Jurkat, Clone E6-1 (cell line): ENCODE measurements at places on chromosomes 2 and 18.

DNA sequence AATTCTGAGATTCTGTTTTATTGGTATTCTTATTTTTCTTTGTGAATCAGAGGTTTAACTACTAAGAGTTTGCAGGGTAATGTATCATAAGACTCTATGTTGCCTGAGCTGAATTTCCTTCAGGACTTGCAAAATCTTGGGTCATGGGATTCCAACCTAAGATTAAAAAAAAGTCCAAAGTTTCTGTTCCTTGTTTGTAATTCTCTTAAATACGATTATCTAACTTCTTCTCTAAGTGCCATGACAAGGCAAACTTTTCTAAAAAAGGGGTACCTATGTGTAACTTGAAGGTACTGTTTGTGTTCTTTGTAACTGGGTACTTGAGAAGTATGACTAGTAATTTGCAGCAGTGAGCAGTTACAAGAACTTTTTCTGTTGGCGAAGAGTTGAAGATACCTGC lies 181.3 kb upstream of the ZEB2 start:
- DNase-seq: no peak

GRCh38 chr2:44200759-44201158 lies 32.1 kb downstream of the PPM1B start:
- no peak for DNase-seq

GRCh38 chr2:179532863-179533278 lies 268.2 kb upstream of the SESTD1 start:
- DNase-seq: no peak

- DNase-seq: no peak
Observed at GRCh38 chr2:83172841-83173240, 1286.2 kb downstream of the SUCLG1 start.

- no peak for DNase-seq
Observed at GRCh38 chr2:78439122-78439521, 586.4 kb upstream of the REG3G start.

GRCh38 chr2:202344178-202344577 lies 31.9 kb upstream of the BMPR2 start:
- no peak for DNase-seq

GRCh38 chr2:233145726-233146125 lies 85.6 kb downstream of the INPP5D start:
- no peak for DNase-seq

GRCh38 chr2:176105730-176106580 lies 1.1 kb upstream of the HOXD11 start:
- no peak for DNase-seq

DNA sequence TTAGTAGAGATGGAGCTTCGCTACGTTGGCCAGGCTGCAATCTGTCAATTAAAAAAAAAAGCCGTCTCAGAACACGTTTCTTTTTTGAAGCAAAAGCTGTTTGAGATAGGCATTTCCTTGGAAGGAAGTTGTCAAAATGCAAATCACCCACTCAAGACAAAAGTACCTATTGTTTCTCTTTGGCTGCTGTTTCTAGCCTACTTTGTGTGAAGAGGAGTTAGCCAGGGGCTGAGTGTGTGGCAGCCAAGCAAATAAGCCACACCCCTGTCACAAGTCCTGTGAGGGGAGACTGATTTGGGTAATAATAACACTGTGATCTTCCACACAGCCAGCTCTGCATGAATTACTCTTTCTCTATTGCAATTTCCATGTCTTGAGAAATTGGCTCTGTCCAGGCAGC lies 47.4 kb upstream of the CDCA7 start:
- DNase-seq: no peak

DNA sequence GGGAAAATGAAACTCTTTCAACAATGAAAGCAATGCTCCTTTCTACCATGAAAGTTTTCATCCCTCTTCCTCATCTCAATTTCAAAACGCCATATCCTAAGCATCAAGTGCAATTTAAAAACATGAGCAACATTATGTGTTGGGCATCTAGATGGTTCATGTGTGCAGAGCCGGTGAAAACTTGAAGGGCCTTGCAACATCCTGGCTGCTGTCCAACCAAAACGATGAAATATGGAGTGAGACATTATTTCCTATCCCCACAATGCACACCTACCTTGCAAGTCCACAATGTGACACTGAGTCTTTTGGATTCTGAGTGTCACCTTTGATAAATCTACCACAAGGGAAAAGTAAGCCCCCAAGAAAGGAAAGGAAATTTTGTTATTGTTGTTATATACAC lies 110.0 kb downstream of the NCKAP5 start:
- no peak for DNase-seq

- no peak for DNase-seq
Observed at GRCh38 chr2:44233450-44234128, 41.7 kb upstream of the SLC3A1 start.

DNA sequence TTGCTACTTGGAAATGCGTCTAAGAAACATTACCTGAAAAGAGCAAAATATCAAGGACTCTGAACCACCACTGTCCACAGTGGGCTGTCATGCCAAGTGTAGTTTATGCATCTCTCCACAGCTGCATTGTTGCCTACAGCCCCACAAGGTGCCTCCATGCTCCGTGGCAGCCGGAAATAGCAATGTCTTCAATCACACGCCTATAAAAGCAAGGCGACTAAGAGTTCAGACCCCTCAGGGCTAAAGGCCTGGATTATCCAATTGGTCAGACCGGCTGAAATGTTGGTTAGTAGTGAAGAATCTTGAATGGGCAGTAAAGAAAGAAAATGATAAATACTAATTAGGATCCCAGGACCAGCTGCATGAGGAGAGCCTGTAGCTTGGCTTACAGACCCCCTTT lies 114.0 kb upstream of the SLC35G4 start:
- DNase-seq: no peak
